ENCODE measurements at places on chromosomes 4 and X.

- DNase-seq: no peak
These were observed 32.4 kb upstream of the CT47C1 start for GRCh38 chrX:119040432-119040831.

DNA sequence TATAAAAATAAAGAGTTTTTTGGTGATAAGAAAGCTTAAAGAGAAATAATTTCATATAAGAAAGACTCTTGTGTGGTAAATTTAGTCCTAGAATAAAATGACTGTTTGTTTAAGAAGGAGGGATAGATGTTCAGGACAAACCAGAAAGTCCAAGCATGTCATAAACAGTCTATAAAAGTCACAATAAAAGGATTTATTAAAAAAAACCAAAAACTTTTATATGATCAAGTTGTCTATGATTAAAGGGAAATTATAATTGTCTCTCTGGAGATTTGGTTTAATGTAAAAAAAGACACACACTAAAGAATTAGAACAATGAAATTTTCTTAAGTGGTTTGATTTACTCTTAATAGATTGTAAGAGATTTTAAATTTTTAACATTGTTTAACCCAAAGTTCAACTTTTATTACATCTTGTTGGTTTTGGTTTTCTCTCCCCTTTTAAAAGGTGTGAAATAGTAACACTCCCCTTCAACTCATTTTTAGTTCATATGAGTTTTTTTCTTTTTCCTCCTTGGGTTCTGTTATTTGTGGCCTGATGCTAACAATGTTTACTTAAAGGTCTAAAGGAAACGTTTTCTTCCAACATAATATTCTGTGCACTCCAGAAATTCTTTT is 89.7 kb downstream of the PDHA2 start:
- DNase-seq: no peak

GRCh38 chr4:74878323-74878722 is 54.6 kb upstream of the PARM1 start:
- DNase-seq: no peak

- no peak for DNase-seq
These were observed 240.7 kb downstream of the IQCM start for GRCh38 chr4:149574971-149575370.

DNA sequence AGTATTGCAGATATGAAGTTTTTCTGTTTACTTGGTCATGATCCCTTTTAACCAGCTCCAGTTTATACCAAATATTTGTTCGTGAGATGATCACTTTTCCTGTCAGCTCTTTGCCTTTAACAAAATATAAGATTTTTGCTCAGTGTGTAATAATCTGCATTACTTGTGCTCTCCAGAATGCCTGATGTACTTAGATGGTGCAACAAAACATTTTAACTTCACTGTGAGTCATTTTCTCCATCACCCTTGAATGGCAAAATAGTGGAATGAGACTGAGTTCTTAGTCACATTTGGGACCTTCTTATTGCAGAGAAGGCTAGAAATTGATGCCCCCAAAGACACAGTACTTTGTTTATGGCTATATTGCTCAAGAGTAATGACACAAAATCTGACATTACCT is 252.0 kb downstream of the FRMPD4 start:
- no peak for DNase-seq

DNA sequence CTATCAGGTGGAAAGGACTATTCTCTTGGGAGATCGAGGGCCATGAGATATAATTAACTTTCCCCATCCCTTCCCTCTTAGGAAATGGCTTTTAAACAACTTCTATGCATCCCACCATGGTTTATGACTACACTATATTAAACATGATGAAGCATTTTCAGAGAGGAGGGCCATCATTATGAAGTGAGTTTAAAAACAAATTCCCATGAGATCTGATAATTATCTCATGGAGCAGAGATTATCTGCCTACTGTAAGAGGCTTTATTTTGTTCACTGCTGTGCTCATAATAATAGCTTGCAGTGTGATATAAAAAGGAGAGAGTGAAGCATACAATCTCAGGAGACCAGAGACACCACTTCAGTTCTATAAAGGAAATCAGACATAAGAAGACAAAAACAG is 330.5 kb upstream of the ZFP42 start:
- DNase-seq: no peak

DNA sequence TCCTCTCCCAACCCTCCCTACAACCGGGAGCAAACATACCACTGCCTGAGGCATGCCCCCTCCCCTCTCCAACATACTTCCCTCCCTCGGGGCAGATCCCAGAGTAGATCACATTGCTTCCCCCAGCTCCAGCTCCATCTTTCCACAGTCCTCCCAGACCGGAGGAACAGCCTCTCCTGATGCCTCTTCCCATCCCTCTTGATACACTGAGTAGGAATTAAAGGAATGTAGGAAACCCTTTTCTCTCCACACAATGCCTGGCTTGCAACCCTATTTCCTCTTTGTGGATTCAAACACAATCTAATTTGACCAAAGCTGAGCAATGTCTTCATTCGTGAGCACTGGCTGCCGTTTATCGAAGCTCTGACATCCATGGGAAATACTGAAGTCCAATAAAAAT is 339.8 kb downstream of the BCOR start:
- DNase-seq: no peak

DNA sequence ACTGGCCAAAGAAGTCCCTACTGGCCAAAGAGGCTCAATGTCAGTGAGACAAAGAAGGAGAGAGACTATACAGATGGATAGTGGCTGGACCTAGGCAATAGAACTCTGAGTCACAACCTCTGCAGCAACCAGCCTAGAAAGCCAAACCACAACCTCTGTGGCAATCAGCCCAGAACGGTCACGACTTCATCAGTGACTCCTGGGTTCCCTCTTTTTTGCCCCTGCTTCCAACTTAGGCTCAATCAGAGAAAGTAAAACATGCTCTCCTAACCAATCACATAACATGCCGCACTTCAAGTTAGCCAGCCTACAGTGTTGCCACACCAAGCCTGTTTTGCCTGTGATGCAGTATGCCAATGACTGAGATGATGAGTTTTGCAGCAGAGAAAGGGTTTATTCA is 203.4 kb downstream of the ANAPC10 start:
- no peak for DNase-seq

DNA sequence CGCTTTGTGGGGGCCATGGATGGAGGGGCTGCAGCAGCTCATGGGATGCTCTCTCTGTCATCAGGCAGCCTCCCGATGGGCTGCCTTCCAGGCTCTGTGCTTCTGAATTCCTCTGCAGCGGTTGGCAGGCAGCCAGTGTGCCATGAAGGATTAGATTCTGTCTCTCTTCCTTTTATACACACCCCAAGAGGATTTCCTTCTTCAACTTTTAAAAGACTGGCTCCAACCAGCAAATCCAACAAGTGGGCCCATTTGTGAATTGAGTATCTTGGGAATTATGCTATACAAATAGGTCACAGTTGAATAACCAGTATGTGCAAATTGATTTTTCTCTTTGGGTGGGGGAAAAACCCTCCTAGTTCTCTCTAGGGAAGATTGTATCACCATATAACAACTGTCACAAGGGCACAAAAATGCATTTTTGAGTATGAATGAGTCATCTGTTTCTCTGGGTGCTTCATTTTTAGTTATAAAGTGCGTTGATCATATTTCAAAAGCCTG is 96.8 kb upstream of the FAT1 start:
- no peak for DNase-seq

DNA sequence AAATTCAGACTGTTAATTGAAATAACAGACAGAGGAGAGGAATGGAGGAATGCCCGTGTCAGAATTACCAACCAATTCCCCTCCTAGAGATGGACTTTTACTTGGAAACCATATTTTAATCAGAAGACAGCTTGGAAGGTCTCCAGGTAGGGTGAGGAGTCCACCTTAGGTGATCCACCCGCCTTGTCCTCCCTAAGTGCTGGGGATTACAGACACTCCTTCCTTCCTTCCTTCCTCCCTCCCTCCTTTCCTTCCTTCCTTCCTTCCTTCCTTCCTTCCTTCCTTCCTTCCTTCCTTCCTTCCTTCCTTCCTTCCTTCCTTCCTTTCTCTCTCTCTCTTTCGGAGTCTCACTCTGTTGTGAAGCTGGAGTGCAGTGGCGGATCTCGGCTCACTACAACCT is 328.0 kb downstream of the RAPGEF2 start:
- no peak for DNase-seq

DNA sequence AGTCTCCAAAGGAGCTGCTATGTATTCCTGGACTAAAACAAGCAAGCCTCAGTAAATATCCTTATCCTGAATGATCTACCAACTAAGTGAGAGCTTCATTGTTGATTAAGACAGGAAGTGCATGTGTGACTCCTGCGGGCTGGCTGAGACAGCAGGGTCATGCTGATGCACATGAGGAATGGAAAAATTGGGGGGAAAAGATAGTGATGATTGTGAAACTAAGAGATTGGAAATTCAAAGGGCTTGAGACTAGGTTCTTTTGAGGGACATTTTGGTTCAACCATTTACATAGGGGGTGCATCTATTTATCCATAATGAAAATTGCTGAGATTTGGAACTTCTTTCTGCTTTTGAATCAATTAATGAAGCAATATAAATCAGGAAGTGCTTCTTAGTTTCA is 61.1 kb upstream of the C1QTNF7 start:
- no peak for DNase-seq

DNA sequence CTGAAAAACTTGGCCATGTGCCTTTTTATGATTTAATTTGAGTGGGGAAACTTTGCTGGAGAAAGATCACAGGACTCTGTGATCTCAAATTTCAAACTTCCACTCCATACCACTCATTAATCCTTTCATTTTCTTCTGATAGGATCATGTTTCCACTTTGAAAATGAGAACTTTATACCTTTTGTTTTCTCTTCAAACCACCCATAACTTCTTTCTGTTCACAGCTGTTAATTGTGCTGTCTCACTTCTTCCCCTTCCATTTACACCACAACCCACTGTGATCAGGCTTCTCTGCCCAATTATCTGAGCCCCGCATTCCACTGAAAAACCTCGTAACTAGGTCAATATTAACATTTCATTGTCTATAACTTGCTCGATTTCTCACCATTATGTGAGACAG is 47.0 kb upstream of the ARSJ start:
- DNase-seq: no peak

GRCh38 chr4:10021653-10022023 is 341 bp upstream of the SLC2A9 start:
- DNase-seq: no peak

DNA sequence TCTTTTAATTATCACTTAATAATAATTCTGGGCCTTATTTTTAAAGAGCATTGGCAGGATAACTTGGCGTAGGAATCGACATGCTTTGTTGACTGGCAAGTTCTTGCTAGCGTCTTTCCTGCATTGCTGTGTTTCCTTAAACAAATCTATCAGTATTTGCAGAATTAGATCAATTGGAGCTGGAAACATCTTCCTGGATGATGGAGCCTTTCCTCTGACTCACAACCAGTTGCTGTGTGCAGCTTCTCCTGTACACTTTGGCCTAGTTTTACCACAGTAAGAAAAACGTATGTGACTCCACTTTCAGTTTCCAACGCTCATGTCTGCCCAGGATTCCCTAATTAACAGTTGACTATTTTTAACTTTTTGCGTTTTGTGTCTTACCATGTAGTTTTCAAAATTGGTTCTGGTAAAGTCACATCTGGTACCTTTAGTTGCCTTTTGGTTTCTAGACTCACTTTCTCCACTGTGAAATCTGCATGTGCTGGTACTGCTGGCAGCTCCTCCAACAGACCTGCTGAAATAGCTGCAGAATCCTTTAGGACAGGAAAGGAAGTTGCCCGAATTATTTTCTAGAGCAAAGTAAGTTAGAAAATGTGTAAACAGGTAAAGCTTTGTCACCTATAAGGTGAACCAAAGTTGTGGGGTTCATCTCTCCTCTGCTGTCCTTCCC is 553.2 kb upstream of the FAT1 start:
- DNase-seq: no peak

DNA sequence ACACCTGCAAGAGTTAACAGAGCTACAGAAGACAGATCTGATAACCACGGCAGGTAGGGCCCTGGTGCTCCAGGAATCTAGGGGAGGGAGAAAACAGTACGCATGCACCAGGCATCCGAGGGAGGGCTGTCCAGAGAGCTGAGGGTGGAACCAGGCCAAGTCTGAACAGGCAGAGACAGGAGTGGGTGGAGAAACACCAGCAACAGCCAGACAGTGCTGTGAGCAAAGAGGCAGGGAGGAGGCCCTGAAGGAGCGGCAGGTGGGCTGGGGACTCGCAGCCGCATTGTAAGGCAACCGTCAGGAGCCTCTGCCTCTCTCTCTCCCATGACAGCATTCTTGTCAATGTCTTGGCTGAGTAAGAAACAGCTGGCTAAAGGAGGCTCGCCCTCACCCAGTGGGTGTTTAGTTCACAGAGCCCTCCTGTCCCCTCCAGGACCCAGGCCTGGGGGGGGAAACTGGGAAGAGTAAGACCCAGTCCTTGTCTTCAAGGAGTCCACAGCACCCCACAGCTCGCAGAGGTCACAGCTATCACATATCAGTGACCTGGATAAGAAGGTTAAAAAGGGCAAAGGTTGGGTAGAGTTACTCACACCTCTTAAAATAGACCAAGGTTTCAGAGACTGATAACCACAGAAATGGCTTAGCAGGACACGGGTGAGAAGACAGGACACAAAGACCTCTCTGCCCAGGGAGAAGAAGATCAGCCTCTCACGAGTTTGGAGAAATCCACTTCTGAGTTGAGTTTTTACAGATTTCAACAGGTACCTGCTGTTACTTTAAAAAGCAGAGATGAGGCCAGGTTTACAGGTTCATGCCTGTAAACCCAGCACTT is 10.5 kb downstream of the ACSL1 start:
- DNase-seq: no peak

GRCh38 chrX:30373479-30373878 is 64.3 kb upstream of the NR0B1 start:
- DNase-seq: no peak

GRCh38 chrX:68831405-68832100 is 2.7 kb downstream of the EFNB1 start:
- no peak for DNase-seq

- peak; percentile 23 for DNase-seq
These were observed 56.1 kb downstream of the PLS3 start for GRCh38 chrX:115616943-115617563.

DNA sequence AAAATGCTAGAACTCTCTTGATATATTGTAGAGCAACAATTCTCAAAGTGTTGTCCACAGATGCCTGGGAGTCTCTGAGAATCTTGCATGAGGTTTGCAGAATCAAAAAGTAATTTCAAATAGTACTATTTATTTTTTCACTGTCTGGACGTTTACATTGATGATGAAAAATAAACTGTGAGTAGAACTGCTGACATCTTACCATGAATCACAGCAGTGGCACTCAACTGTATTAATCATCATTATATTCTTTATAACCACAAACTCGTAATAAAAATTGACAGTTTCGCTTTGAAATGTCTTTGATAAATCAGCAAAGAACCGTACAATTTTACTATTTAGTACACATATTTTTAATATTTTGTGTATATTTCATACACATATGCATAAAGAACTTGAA is 94.5 kb downstream of the NAF1 start:
- no peak for DNase-seq

DNA sequence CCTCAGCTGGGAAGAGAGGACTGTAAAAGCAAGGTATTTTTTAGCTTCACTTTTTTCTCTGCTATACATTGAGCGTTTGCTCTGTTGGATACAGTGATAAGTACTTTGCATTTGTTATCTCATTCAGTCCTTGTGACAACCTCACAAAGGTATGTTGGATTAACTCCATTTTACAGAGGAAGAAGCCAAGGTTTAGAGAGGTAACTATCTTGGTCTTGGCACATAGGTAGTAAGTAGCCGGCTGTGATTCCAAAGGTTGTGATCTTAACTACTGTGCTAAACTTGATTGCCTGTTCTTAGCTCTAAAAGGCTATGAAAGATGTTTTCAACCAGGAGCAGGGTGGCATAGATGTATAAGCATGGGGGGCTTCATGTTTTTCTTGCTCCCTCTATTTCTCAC is 134.4 kb downstream of the POLA1 start:
- no peak for DNase-seq

- no peak for DNase-seq
These were observed 44.9 kb upstream of the STIM2 start for GRCh38 chr4:26815706-26816105.

Data from activated T-cell treated with anti-CD3 and anti-CD28 coated beads, Interleukin-2, amount 50 U/mL, for 72 hours (primary cell).